ENCODE measurements at places on chromosomes 5 and 9.

DNA sequence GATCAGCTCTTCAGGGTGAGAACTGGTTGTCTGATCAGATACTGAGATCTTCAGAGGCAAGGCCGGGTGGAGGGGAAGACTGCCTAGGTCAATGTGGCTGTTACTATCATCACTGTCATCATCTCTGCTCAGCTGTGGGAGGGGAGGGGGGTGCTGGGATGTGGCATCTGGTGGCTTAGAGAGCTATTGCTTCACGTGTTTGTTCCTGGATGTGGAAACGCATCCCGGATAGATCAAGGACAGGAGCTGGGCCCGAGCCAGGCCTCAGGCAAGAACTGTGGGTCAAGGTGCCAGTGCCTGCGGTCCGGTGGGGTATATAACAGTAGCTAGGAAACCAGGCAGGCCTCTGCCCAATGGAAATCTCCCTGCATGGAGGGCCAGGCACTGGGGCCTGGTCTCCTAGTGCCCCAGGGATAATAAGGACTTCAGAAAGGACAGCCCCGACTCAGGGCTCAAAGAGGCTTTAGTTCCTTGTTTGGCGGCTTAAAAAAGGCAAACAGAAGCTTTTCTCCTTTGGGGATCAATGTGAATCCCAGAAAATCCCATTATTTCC lies 30.3 kb upstream of the TIFAB start:
- no peak for DNase-seq

- no peak for DNase-seq
Measured at GRCh38 chr5:168347368-168348083, 56.1 kb downstream of the WWC1 start.

GRCh38 chr9:36551129-36551528 lies 21.6 kb upstream of the MELK start:
- no peak for DNase-seq

DNA sequence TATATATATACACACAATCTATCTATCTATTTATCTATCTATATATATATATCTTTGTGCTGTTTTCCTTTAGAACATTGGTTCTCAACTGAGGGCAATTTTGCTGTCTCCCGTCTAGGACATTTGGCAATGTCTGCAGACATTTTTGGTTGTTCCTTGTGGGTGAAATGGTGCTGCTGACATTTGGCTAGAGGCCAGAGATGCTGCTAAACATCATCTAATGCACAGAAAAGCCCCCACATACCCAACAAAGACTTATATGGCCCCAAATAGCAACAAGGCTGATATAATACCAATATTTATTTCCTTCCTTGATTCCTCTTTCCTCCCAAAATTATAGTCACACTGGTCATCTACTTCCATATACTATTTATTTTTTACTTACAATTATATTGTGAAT lies 197.5 kb downstream of the TRPM3 start:
- DNase-seq: no peak

DNA sequence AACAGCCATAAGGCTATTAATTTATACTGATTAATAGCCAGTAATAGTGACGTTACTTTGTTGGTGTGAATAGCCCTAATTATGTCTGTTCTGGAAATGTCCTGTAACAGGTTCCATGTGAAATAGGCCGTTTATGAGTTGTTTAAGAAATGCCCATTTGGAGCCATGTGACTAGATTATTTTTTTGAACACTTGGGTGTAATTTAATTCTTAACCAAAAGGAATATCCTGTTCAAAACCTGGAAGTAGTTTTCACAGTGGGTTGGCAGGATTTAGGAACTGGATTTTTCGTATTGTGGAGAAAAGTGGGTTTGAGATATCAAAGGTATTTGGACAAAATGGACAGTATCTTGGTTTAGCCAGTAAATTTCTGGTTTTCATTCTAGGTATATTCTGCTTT lies 1.3 kb downstream of the TENT2 start:
- no peak for DNase-seq

GRCh38 chr9:27530915-27531755 lies 1.5 kb upstream of the MOB3B start:
- DNase-seq: no peak

DNA sequence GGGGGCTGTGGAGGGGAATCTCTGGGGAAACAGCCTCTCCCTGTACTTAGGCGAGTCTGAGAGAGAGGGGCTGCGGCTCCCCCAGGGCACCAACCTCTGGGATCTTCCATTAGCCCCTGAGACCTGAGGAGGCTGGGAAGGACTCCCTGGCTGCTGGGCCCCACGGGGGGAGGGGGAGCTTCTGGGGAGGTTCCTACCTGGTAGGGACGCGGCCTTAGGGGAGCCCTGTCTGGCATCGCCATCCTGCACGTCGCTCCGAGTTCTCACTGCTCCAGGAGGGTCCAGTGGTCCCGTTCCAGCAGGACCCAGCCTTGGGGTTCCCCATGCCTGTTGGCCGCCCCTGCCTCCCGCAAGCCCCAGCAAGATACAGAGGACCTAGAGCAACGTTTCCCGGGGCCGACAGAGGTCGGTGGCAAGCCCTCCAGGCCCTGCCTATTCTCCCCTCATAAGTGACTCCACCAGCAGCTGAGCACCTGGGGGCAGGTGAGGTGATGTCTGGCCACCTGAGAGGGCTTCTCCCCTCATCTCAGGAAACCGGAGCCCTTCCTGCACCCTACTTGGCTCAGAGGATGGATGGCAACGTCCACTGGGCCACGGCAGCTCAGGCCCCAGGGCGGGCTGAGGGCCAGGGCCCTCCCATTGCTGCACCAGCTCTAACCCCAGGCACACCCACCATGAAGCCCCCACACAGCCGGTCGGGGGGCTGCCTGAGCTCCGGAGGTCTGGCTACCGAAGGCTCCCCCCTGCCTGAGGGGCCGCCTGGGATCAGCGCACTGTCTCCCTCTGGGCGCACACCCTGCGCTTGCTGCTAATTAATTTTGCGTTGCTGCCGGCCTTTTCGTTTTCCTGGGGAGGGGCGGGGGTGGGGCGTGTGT lies 22.5 kb downstream of the TPPP start:
- no peak for DNase-seq

- no peak for DNase-seq
Measured at GRCh38 chr9:75117564-75117963, 29.2 kb downstream of the OSTF1 start.

DNA sequence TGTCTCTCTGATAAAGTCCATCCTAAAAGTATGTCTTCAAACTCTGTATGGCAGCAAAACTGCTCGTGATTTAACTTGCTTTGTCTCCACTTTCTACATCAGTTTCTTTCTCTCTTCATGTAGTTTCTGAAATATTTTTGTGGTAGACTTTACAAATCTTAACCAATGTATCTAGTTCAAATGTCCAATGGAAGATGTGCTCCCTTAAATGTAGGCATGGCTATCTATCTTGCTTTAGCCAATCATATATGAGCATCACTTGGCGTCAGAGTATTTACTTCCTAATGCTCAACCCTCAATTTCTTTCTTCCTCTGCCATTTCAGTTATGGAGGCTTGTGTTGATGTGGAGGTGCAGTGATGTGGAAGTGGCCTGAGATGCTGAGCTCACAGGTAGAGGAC lies 206.1 kb upstream of the ZNF608 start:
- no peak for DNase-seq

DNA sequence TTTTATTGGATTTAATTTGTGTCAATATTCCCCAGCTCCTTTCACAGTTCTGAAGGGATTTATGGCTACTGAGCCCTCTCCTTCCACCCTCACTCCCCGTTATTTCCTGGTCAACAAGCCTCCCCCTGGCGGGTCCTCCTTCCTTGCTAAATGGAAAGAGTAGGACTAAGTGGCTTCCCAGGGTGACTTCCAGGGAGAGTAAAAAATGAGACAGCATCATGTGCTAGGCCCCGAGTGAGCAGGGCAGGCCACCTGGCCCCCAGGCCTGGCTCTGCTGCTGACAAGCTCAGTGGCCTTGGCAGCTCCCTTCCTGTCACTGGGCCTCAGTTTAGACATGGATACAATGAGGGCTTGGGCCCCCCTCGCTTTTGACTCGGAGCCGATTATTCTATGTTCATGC lies 201.3 kb downstream of the HSPA4 start:
- no peak for DNase-seq

DNA sequence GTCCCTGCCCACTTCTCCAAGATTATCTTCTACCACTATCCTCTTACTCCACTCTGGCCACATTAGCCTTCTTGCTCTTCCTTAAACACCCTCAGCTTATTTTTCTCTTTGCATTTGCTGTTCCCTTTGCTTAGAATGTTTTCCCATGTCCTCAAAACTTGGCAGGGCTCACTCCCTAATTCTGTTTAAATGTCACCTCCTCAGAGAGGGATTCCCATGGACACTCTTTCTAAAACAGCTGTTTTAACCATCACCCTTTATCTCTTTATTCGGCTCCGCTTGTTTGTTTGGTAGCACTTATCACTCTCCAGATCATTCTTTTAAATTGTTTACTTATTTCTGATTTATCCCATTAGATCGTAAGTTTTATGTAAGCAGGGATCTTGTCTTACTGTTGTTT lies 278.5 kb downstream of the CWC27 start:
- DNase-seq: no peak

GRCh38 chr5:95962785-95963184 lies 1.1 kb upstream of the ELL2 start:
- peak; percentile 94 for DNase-seq

DNA sequence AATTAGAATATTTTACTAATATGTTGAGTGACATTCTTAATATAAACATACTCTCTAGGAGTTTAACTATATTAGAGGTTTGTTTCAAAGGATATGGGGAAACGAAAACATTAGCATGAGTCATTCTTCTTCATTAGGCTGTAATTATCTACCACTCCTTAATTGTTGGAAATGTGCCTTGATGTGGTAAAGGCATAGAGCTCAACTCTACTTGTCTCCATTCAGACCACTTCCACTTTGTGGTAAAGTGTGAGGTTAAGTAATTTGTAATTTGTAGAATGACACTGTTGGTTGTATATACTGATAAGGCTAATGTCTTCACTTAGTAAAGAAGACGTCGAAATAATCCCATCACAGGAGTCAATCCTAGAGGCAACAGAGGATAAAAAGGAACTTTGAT lies 58.1 kb downstream of the HAPLN1 start:
- DNase-seq: no peak

DNA sequence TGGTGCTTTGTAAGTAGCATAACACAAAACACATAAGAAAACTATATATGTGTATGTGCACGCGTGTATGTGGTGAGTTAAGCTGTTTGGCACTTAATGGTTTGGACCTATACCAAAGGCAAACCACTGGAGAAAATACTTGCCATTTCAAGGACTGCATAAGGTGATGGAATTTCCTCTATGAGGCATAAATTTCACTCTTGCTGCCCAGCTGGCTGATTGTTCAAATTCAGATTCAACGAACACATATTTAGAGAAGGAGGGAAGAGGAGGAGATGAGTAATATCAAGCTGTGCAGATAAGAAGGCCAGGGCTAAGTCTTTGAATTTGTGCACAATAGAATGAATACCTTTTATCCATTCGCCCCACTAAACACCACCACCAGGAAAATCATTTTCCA lies 470.6 kb upstream of the MPDZ start:
- DNase-seq: no peak

- no peak for DNase-seq
Measured at GRCh38 chr9:124441291-124441690, 9.0 kb upstream of the ADGRD2 start.

GRCh38 chr9:93829271-93830011 lies 125.7 kb downstream of the BARX1 start:
- DNase-seq: no peak

DNA sequence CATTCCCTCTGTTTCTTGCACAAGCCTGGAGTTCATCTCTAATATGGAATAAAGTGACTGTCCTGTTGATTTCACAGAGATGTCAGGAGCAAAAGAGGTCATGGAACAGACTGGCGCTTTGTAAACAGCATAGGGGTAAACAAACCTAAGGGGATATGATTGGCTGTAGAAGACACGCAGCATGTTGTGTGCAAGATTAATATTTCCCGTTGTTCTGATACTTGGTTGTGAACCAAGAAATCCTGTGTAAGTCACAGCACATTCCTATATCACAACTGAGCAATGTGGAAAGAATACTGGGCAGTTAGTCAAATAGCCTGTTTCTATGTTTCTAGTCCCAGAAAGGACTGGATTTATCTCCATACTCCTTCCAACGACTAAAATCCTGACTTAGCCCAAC lies 3.2 kb downstream of the ADAMTS12 start:
- DNase-seq: no peak

GRCh38 chr5:139082813-139083498 lies 115.2 kb downstream of the SIL1 start:
- no peak for DNase-seq

DNA sequence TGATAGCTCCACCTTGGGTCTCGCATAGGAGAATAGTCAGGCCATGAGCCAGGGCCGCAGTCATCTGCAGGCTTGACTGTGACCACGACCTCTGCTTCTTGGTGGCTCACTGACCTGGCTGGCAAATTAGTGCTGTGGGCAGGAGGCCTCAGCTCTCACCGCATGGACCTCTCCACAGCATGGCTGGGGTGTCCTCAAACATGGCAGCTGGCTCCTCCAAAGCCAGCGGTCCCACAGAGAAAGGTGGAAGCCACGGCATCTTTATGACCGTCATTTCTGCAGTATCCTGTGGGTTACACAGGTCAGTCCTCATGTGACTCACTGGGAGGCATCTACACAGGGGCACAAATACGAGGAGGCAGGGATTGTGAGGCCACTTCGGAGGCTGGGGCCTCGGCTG lies 43.2 kb upstream of the SAP30L start:
- DNase-seq: no peak

DNA sequence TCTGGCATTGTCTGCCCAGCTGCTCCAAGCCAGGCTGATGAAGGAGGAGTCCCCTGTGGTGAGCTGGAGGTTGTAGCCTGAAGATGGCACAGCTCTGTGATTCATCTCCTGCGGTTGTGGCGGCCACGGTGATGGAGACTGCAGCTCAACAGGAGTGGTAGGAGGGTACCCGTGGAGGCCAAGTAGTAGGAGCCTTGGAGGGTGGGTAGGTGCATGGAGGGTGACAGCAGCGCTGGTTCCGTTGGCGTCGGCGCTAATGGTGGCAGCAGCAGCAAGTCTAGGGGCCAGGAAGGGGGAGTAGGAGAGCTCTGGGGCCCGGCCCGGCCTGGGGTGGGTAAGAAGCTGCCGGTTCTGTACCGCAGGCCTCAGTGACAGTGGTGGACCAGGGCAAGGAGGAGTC lies 22.4 kb upstream of the TRIM52 start:
- no peak for DNase-seq

GRCh38 chr5:168951356-168951755 lies 349.6 kb downstream of the SLIT3 start:
- DNase-seq: no peak

- peak; percentile 31 for DNase-seq
Measured at GRCh38 chr9:75235632-75236031, 147.3 kb downstream of the OSTF1 start.

GRCh38 chr5:157290156-157290980 lies 24.4 kb downstream of the CYFIP2 start:
- DNase-seq: no peak
